ENCODE measurements at places on chromosomes 12 and 14.
A peak's percentile ranks its signal among the peaks of the same experiment; 100 is the strongest.

DNA sequence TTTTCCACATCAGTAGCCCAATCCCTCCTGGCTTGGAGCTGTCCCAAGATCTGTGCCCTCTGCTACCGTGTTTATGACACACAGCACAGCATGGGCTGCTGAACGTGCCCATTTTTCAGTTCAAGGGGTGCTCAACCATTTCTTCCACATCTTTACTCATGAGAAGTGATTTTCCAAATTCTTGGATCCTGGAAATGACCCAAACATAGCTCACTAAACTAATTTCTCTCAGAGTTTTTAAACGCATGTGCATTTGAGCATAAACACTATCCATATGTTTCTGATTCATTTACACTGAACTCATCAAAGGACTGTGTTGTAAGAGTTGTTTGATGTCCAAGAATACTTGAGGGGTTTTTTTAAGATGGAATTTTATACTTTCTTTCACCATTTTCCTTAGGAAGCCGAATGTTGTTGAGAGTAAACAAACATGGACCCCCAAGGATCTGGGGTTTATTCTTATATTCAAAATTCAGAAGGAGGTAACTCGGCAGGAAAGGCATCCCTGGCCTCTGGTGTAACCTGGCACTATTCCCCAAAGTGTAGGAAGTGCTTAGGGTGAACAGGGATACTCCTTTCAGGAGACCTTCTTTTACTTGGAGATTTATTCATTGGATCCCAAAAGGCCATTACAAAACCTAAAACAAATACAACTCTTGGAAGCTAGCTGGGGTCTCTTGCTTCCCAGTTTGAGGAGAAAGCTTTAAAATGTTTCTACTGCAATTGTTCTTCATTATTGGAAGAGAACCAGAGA, 215.0 kb downstream of the BMP4 start:
- H3K36me3 ChIP-seq: no peaks in the 10 kb centered on the region
- no peaks in the 10 kb centered on the region for H3K27me3 ChIP-seq
- no peak overlapping the region for H3K4me3 ChIP-seq
- no peak overlapping the region for H3K27ac ChIP-seq
- peaks cover 8% of the 10 kb centered on the region for H3K4me1 ChIP-seq
- DNase-seq: no peak

DNA sequence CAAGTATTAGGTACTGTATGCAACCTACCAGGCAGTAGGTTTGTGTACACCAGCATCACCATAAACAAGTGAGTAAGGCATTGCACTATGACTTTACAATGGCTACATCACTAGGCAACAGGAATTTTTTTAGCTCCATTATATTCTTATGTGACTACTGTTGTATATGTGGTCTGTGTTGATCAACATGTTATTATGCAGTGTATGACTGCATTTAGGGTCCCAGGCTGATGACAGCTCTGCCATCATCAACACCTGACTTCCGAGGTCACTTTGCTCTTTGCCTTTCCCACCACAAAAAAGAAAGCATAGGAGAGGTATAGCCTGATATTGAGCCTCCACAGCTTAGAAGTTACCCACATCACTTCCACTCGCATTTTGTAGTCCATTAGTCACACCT, 217.5 kb upstream of the PELI2 start:
- DNase-seq: no peak
- no peak overlapping the region for H3K4me3 ChIP-seq
- no peaks in the 10 kb centered on the region for H3K27me3 ChIP-seq

- H3K36me3 ChIP-seq: no peaks in the 10 kb centered on the region
- H3K27me3 ChIP-seq: no peaks in the 10 kb centered on the region
- H3K27ac ChIP-seq: no peak overlapping the region
- H3K4me1 ChIP-seq: peaks cover 8% of the 10 kb centered on the region
These were observed 48.8 kb downstream of the A2M start for GRCh38 chr12:9066755-9067423.

DNA sequence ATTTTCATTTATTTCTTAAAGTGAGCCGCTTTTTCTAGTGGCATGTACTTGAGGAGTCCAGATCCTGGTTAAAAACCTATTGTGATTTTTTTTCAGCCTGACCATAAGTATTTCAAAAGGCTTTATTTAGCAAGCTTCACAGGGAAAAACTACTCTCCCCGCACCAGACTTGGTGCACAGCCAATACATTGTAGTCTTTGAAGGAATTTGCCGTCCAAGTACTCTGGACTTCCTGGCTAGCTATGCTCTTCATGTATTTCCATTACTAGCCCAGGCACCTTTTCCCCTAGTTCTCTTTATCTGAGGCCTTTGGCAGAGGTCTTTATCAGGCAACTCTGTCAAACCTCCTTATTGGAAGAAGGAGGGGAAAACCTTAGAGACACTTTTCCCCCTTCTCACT, 234.7 kb downstream of the CCDC91 start:
- no peak overlapping the region for H3K27ac ChIP-seq
- H3K27me3 ChIP-seq: no peaks in the 10 kb centered on the region
- no peak for DNase-seq

GRCh38 chr14:103594265-103594664, 31.5 kb downstream of the COA8 start:
- no peak overlapping the region for H3K27ac ChIP-seq
- DNase-seq: no peak
- H3K36me3 ChIP-seq: no peaks in the 10 kb centered on the region
- H3K27me3 ChIP-seq: no peaks in the 10 kb centered on the region
- no peak overlapping the region for H3K4me3 ChIP-seq

DNA sequence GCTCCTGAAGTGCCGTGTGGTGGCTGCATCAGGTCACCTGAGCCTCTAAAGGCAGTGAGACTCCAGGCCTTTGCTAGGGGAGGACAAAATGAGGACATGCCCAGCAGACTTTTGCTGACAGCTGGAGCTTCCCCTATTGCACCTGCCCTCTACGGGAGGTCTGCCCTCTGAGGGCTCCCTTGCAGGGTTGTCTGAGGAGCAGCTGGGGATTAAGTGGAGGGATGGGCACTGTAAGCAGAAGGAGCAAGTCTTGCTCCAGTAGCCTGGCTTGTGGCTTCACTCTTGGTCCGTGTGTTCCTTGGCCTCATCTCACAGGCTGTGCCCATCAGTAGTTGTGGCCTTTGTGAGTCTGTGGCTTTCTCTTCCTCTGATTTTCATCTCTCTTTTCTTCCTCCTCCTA, 66.9 kb upstream of the NRXN3 start:
- no peak overlapping the region for H3K27ac ChIP-seq
- H3K4me3 ChIP-seq: no peak overlapping the region

DNA sequence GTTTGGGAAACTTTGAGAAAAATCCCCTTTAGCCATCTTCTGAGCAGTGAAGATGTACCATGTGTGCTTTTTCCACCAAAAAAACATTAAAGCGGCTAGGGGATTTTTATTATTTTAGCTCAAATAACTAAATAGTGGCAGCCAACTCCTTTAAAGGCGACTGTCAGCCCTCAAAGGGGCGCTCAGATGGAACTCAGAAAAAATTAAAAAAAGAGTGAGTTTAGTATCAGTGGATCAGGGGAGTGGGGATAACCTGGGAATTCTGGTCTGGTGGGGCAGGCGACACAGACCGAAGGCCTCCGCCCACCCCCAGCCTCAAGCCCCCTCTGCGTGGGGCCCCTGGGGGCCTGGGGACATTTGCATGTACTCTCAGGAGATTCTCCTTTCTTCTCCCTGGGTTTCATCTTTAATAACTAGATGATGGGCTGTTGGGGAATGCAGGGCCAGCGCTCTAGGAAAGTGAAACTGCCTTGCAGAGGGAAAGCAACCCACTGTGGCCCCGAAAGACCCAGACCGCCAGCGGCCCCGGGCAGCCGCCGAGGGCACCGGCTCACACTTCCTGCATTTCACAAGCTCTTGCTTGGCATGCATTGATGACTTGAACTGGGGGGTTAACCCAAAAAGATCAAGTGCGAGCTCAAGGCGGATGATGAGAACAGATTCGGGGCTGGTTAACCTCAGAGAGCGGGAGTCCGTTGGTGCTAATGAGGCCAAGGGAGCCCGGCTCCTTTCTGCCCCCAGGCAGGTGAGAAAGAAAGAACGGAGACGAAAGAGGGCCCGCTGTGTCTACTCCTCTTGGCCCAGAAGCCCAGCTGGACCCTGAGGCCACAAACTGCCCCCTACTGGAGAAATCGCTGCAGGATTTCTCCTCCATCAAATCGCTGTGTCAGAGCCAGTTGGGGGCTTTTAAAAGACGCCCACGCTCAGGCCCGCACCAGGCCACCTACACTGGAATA, 7.3 kb upstream of the BATF start:
- no peak overlapping the region for H3K4me3 ChIP-seq
- H3K27me3 ChIP-seq: no peaks in the 10 kb centered on the region
- no peaks in the 10 kb centered on the region for H3K36me3 ChIP-seq
- DNase-seq: peak; percentile 53
- no peaks in the 10 kb centered on the region for H3K4me1 ChIP-seq

- DNase-seq: no peak
- H3K4me1 ChIP-seq: peaks cover 8% of the 10 kb centered on the region
- H3K27me3 ChIP-seq: no peaks in the 10 kb centered on the region
- no peak overlapping the region for H3K4me3 ChIP-seq
- no peaks in the 10 kb centered on the region for H3K36me3 ChIP-seq
- no peak overlapping the region for H3K27ac ChIP-seq
These were observed 17.2 kb downstream of the DERA start for GRCh38 chr12:15928346-15928745.

GRCh38 chr12:77488041-77488620, 342.6 kb upstream of the NAV3 start:
- no peak overlapping the region for H3K4me3 ChIP-seq
- H3K4me1 ChIP-seq: peaks cover 7% of the 10 kb centered on the region
- H3K27ac ChIP-seq: no peak overlapping the region
- no peaks in the 10 kb centered on the region for H3K36me3 ChIP-seq
- H3K27me3 ChIP-seq: no peaks in the 10 kb centered on the region

DNA sequence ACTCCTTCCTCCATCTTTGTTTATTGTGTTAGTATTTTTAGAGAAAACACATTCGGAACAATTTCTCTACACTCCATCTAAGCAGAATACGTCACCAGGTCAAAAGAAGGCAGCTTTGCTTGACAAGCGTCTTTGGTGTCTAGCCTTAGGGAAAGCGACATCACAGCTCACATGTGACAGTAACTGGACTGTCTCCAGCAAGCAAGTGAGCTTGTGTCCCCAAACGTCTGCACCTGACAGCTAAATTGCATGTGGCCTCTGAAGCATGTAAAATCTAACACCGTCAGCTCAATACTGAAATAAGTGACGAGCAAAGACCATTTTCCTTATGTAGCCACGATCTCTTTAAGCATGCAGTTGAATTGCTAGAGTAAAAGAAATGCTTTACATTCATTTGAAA, 509.8 kb downstream of the GLT1D1 start:
- no peaks in the 10 kb centered on the region for H3K27me3 ChIP-seq
- no peak overlapping the region for H3K4me3 ChIP-seq
- no peak for DNase-seq
- no peaks in the 10 kb centered on the region for H3K36me3 ChIP-seq
- H3K4me1 ChIP-seq: no peaks in the 10 kb centered on the region

DNA sequence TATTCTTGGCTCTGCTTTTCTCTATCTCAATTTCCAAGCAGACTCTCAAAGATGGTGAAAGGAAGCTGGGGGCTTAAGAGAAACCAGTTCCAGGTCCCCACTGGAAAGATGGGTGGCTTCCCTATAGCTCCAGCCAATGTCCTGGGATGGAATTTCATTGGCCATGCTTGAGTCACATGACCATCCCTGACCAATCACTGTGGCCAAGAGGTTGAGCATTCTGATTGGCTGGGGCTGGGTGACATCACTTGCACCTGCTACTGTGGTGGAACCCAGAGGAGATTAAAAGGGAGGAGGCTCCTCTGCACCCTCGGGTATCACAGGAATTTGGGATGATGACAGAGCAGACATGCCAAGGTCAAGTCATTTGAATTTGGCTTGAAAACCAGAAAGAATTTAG, 436.5 kb downstream of the TMEM132D start:
- no peaks in the 10 kb centered on the region for H3K4me1 ChIP-seq
- DNase-seq: no peak
- H3K27ac ChIP-seq: no peak overlapping the region
- H3K27me3 ChIP-seq: no peaks in the 10 kb centered on the region
- no peaks in the 10 kb centered on the region for H3K36me3 ChIP-seq

GRCh38 chr14:105733081-105734065, 207.0 kb downstream of the TMEM121 start:
- H3K36me3 ChIP-seq: no peaks in the 10 kb centered on the region
- no peak for DNase-seq
- H3K4me1 ChIP-seq: no peaks in the 10 kb centered on the region
- no peak overlapping the region for H3K27ac ChIP-seq
- H3K4me3 ChIP-seq: no peak overlapping the region

- no peaks in the 10 kb centered on the region for H3K36me3 ChIP-seq
- no peak overlapping the region for H3K27ac ChIP-seq
- no peak for DNase-seq
- H3K4me3 ChIP-seq: no peak overlapping the region
- no peaks in the 10 kb centered on the region for H3K4me1 ChIP-seq
These were observed 44.7 kb downstream of the CPM start for GRCh38 chr12:68888243-68888642.

- no peaks in the 10 kb centered on the region for H3K27me3 ChIP-seq
- H3K4me1 ChIP-seq: peaks cover 5% of the 10 kb centered on the region
- no peak overlapping the region for H3K4me3 ChIP-seq
These were observed 46.9 kb upstream of the FAM181A start for GRCh38 chr14:93880021-93880820.

DNA sequence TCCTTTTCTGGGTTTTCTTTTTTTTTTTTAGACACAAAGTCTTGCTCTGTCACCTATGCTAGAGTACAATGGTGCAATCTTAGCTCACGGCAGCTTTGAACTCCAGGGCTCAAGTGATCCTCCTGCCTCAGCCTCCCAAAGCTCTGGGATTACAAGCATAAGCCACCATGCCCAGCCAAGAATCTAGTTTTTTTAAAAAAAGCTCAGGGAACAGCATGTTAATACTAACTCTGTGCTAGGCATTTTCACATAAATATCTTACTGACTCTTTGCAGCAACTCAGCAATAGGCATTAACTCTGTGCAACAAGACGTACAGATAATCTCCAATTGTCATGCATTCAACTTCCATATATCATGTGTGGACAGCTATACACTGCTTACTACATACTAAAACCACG, 97.4 kb downstream of the LLPH start:
- H3K36me3 ChIP-seq: no peaks in the 10 kb centered on the region
- no peak overlapping the region for H3K4me3 ChIP-seq
- H3K4me1 ChIP-seq: no peaks in the 10 kb centered on the region
- H3K27me3 ChIP-seq: no peaks in the 10 kb centered on the region
- no peak for DNase-seq

- H3K4me1 ChIP-seq: peaks cover 3% of the 10 kb centered on the region
- no peaks in the 10 kb centered on the region for H3K27me3 ChIP-seq
- H3K4me3 ChIP-seq: no peak overlapping the region
- DNase-seq: no peak
These were observed 10.1 kb downstream of the L2HGDH start for GRCh38 chr14:50301914-50302313.

GRCh38 chr14:71529848-71530247, 402.4 kb upstream of the RGS6 start:
- H3K4me1 ChIP-seq: no peaks in the 10 kb centered on the region
- H3K4me3 ChIP-seq: no peak overlapping the region
- H3K27me3 ChIP-seq: no peaks in the 10 kb centered on the region
- peak overlapping the region; percentile 24 for H3K27ac ChIP-seq

- peak within 1 kb of the TSS; percentile 87 for H3K4me3 ChIP-seq
- no peak within 1 kb of the TSS for H3K27ac ChIP-seq
- peaks cover 3% of the 10 kb centered on the region for H3K27me3 ChIP-seq
- DNase-seq: peak; percentile 68
These were observed at the start of gene BCL7A for GRCh38 chr12:122021822-122022392. Gene BCL7A (plus strand): TSS chr12:122021884. CDS start chr12:122022092, 208 bp downstream.
